Glutamatergic neuron (in vitro differentiated cells): ENCODE measurements at places on chromosomes 5 and 9. TPM values are rescaled to one million over a fixed set of nuclear protein-coding genes. Genes with fewer than 3 reads are reported as not detected.

DNA sequence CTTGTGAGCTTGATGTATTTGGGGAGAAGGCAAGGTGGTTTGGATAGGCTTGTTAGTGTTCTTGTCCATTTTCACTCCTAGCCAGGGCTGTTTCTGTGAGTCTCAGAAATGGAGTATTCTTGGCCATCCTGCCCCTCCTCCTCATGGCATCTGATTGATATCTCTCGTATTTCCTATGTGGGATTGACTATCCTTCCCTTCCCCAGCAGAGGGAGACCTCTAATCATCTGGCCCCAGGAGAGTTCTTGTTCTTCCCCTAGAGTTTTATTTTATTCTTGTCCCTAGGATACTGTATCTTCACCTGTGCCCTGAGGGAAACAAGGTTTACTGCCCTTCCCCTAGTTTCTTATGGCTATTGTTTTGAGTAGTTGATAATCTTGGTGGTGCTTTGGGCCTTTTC lies 114.4 kb downstream of the VPS13A start:
- DNase-seq, result no peak
- H3K36me3 ChIP-seq, result peaks cover 15% of the 10 kb centered on the region

The ITGA2 gene
- total RNA-seq, result not detected

The TTC23L gene
- total RNA-seq, result 1.2 TPM

DNA sequence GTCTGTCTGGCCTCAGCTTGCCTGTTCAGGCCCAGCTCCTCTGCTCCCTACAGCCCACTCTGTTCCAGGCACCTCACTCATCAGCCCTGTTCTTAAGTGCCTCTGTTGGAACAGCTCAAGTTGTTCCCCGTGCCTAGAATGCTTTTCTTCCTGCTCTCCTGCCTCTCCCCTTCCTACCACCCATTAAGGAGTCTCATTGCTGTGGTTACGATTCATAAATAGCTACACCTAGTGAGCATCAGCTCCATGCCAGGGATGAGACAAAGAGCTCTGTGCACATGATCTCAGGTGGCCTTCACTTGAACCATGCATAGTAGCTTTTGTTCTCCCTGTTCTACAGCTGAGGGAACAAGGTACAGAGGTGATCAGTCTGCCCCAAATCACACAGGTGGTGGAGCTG lies 54.3 kb downstream of the PSD2 start:
- H3K4me3 ChIP-seq, result peak overlapping the region; percentile 14
- no peak for DNase-seq
- no peaks in the 10 kb centered on the region for H3K36me3 ChIP-seq
- no peak overlapping the region for H3K27ac ChIP-seq
- H3K4me1 ChIP-seq, result peaks cover 1% of the 10 kb centered on the region

DNA sequence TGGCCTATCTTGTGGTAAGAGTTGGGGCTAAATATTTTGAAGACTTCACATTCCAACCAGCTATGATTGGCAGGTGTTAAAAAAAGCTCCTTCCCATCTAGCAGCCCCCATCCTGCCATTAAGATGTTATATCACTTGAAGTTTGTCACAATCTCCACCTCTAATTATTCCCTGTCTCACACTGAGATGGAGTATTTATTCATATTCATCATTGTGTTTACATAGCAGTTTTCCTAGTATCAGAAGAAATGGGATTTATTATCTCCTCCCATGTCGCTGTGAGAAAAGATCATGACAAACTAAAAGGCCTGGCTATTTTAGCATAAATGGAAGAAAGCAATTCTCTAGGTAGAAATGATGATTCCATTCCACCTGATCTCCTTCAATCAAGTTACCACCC lies 653.6 kb downstream of the GABRG2 start:
- peaks cover 8% of the 10 kb centered on the region for H3K36me3 ChIP-seq
- DNase-seq, result no peak
- H3K27ac ChIP-seq, result no peak overlapping the region
- H3K27me3 ChIP-seq, result no peaks in the 10 kb centered on the region

DNA sequence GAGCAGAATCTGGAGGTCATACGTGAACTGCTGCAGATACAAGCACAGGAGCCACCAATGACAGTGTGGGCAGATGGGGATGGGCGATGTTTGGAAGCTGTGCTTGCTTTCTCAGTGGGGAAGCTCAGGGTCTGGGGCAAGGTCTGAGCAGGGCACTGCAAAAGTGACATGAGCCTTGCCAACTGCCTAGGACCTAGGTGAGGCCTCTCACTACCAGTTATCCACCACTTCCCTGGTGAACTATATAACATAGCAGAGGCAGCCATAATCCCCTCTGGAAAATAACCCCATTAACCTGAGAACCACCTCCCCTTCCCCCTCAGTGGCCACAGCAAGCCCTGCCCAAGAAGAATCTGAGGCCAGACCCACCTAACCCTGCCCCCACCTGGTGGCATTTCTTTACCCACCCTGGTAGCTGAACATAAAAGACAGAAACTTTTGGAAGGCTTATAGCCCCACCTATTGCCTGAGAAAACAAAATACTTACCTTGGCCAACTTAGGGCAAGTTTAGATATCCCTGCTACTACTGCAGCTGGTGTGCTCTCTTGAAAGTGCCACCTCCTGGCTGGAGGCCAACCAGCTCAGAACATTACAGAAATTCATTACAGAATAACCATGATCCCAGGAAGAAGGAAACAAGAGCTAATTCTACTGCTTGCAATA lies 18.8 kb upstream of the SPEF2 start:
- no peaks in the 10 kb centered on the region for H3K27me3 ChIP-seq
- H3K36me3 ChIP-seq, result no peaks in the 10 kb centered on the region
- no peak for DNase-seq
- H3K4me3 ChIP-seq, result no peak overlapping the region
- no peak overlapping the region for H3K27ac ChIP-seq

The PWWP2A gene
- total RNA-seq, result 75.7 TPM

GRCh38 chr9:133513214-133514100 lies 11.3 kb downstream of the MYMK start:
- H3K36me3 ChIP-seq, result no peaks in the 10 kb centered on the region
- no peak overlapping the region for H3K4me3 ChIP-seq
- H3K4me1 ChIP-seq, result peaks cover under 1% of the 10 kb centered on the region
- DNase-seq, result no peak

The TTC39B gene
- 3.1 TPM for total RNA-seq

DNA sequence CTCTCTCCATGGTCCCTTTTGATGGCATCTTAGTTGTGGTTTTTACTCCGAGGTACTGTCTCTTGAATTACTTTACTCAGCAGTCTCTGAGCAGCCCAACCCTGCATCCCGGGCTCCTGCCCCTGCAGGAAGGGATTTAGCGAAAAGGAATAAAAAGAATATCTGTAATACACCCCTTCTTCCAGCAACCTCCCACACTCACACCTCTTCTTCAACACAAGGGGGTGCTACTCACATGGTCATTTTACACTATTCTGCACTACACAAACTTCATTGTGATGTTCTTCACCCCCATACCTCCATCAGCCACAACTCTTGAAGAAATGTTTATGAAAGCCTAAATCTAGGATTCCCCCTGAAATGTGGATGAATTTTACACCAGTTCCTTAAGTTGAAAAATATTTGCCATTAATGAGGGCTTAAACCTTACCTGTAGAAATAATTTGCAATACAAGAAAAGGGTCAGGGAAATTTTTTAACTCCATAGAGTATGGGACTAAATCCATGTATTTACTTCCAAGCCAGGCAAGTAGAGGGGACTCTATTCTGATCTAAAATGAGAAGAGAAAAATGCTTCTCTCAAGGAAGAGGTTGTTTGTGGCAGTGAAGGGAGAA lies 26.0 kb downstream of the TPD52L3 start:
- no peak for DNase-seq
- H3K4me1 ChIP-seq, result no peaks in the 10 kb centered on the region
- no peaks in the 10 kb centered on the region for H3K27me3 ChIP-seq
- H3K36me3 ChIP-seq, result no peaks in the 10 kb centered on the region

- no peaks in the 10 kb centered on the region for H3K36me3 ChIP-seq
- no peak for DNase-seq
- peak overlapping the region; percentile 31 for H3K4me3 ChIP-seq
- peaks cover 63% of the 10 kb centered on the region for H3K4me1 ChIP-seq
- H3K27ac ChIP-seq, result no peak overlapping the region
Observed at GRCh38 chr5:139642213-139642612, 5.9 kb upstream of the CXXC5 start.

DNA sequence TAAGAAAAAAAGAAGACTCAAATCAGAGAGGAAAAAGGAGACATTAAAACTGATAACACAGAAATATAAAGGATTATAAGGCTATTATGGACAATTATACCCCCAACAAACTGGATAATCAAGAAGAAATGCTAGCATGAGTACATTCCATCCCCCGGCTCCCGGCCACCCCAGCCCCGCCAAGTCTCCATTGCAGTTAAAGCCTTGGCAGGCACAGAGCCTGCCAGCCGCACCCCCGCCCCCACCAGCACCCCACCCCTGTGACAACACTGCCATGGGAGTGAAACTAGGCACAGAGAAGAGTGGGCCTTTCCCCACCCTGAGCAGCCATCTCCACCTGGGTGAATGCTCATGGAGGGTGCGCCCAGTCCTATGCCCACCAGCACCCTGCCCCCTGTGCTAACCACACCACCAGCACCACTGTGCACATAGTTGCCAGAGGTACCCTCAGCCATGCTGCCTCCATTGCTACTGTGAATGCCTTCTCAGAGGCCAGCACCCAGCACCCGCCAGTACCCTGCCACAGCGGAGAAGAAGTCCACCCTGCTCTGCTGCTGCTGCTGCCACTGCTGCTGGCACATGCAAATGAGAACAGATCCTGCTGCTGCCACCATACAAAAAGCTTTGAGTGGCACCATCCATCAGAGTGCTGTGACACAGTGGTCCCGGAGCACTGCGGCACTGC lies 117.0 kb downstream of the CSNK1G3 start:
- DNase-seq, result no peak
- H3K4me1 ChIP-seq, result no peaks in the 10 kb centered on the region
- no peak overlapping the region for H3K27ac ChIP-seq
- peaks cover 3% of the 10 kb centered on the region for H3K27me3 ChIP-seq
- H3K36me3 ChIP-seq, result peaks cover 31% of the 10 kb centered on the region
- no peak overlapping the region for H3K4me3 ChIP-seq

The OR1Q1 gene
- total RNA-seq, result not detected

GRCh38 chr9:14170392-14170931 lies 143.5 kb downstream of the NFIB start:
- no peaks in the 10 kb centered on the region for H3K27me3 ChIP-seq
- H3K4me3 ChIP-seq, result no peak overlapping the region
- H3K4me1 ChIP-seq, result peaks cover 3% of the 10 kb centered on the region
- no peak for DNase-seq
- H3K27ac ChIP-seq, result no peak overlapping the region

- no peak overlapping the region for H3K27ac ChIP-seq
- H3K36me3 ChIP-seq, result peaks cover 5% of the 10 kb centered on the region
- no peaks in the 10 kb centered on the region for H3K4me1 ChIP-seq
- no peak for DNase-seq
- peaks cover 2% of the 10 kb centered on the region for H3K27me3 ChIP-seq
Observed at GRCh38 chr5:117456866-117457470, 882.3 kb upstream of the SEMA6A start.

DNA sequence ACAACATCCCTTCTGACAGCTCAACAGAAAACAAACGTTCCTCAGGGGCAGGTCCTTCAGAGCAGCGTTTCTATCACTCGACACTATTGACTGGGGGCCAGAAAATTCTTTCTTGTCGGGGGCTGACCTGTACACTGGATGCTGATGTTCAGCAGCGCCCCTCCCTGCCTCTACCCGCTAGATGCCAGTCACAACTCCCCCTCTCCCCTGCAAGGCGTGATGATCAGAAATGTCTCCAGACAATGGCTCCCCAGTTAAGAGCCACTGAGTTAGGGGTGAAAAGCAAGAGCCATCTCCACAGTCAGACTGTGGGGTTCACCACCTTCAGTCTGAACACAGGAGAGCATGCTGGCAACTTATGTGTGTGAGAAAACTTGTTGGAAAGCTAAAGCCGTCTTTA lies 39.8 kb downstream of the SERINC5 start:
- DNase-seq, result no peak
- H3K27me3 ChIP-seq, result peaks cover under 1% of the 10 kb centered on the region
- no peak overlapping the region for H3K27ac ChIP-seq

- H3K4me1 ChIP-seq, result no peaks in the 10 kb centered on the region
- H3K27ac ChIP-seq, result no peak overlapping the region
- H3K36me3 ChIP-seq, result no peaks in the 10 kb centered on the region
- DNase-seq, result no peak
Observed at GRCh38 chr5:37615184-37615583, 224.7 kb downstream of the GDNF start.

GRCh38 chr9:13083366-13083765 lies 196.1 kb downstream of the MPDZ start:
- H3K36me3 ChIP-seq, result peaks cover 10% of the 10 kb centered on the region
- no peak overlapping the region for H3K27ac ChIP-seq
- DNase-seq, result no peak
- H3K4me1 ChIP-seq, result no peaks in the 10 kb centered on the region
- no peak overlapping the region for H3K4me3 ChIP-seq

The PKD2L2 gene
- not detected for total RNA-seq

The OR2S2 gene
- total RNA-seq, result not detected

The CNTFR gene
- 170 TPM for total RNA-seq

The FREM1 gene
- 1.7 TPM for total RNA-seq

- no peak for DNase-seq
- peaks cover 2% of the 10 kb centered on the region for H3K27me3 ChIP-seq
- no peak overlapping the region for H3K27ac ChIP-seq
- H3K4me1 ChIP-seq, result peaks cover 12% of the 10 kb centered on the region
- H3K36me3 ChIP-seq, result no peaks in the 10 kb centered on the region
Observed at GRCh38 chr5:10366310-10367272, 13.1 kb downstream of the MARCHF6 start.

GRCh38 chr5:176700239-176700847 lies 53.1 kb downstream of the TSPAN17 start:
- no peaks in the 10 kb centered on the region for H3K27me3 ChIP-seq
- no peaks in the 10 kb centered on the region for H3K36me3 ChIP-seq
- H3K4me1 ChIP-seq, result peaks cover 37% of the 10 kb centered on the region
- peak; percentile 70 for DNase-seq
